ENCODE measurements at places on chromosomes 2 and 18.
A peak's percentile ranks its signal among the peaks of the same experiment; 100 is the strongest.

GRCh38 chr2:127953849-127954248 is 68.1 kb upstream of the AMMECR1L start:
- DNase-seq, result no peak

- no peak for DNase-seq
Measured at GRCh38 chr2:168003876-168004275, 243.5 kb downstream of the STK39 start.

- DNase-seq, result no peak
Measured at GRCh38 chr18:37529863-37530262, 35.7 kb downstream of the CELF4 start.

DNA sequence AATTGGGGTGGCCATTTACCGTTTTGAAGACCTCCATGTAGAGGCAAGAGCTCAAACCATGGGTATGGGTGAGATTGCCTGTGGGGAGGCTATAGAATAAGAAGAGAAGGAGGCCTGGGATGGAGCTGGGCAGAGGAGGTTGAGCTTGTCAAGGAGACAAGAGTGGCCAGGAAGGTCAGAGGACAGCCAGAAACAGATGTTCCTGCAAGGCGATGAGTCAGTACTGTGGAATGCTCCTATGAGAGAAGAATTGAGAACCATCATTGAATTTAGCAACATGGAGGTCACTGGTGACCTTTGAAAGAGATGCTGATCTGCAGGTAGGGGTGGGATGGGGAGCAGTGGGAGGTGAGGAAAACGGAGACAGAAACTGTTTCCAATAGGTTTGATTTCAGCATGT is 3.5 kb downstream of the ACSL3 start:
- DNase-seq, result peak; percentile 21

DNA sequence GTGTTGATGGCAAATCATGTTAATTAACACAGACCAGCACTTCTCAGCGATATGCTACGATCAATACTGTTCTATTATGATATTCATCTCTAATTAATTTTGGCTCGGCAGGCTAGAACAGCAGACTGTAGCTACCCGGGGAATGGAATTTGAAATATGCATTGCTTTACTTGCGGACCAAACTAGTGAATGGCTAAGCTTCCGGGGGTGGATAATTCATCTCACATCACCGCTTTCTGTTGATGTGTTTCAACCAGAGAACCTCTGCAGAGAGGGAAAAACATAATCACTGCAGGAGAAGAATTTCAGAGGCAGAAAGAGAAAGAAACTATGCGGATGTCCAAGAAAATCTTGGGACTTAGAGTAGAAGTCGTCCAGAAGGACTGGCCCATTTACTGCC is 490.9 kb downstream of the STK39 start:
- no peak for DNase-seq

- DNase-seq, result peak; percentile 59
Measured at GRCh38 chr18:58223717-58224424, 179.8 kb downstream of the NEDD4L start.

DNA sequence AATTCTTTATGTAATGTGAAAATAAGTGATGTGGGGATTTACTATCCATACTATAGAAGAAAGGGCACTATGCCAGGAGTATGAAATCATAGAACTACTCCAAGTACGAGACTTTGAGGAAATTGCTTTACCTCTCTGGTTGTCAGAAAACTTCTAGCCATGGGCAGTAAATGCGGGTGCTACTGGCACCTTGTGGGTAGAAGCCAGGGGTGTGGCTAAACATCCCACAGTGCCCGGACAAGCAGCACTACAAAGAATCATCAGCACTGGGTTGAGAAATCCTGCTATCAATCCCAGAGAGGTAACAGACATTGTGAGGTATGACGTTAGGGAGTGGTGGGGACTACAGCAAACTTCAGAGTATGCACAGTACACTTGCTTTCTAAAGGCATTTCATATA is 453.5 kb upstream of the TNP1 start:
- DNase-seq, result no peak

GRCh38 chr18:4400911-4401310 is 54.2 kb downstream of the DLGAP1 start:
- no peak for DNase-seq

GRCh38 chr18:8366656-8367055 is 242.6 kb upstream of the RAB12 start:
- no peak for DNase-seq

DNA sequence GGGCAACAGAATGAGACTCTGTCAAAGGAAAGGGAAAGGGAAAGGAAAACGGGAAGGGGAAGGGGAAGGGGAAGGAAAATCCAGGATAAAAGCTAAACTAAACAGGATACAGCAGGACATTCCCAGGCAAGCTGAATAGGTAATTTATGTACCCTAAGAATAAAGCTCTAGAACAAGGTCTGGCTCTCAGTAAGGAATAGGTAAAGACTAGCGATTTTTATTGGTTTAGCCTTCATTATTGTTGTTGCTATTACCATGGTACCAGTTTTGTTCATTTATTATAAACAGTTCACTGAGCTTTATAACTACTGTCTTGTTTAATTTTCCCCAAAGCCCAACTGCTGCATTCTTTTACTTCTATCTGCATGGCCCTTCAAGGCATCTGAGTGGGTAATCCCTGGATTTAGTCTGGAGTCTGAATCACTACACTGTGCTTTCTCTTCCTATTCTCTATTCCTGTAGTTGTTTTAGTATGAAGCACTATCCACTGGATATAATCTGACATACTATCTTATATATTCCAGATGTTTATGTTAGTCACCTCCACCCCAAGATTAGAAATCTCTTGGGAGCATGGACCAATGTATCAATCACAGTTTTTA is 127.1 kb upstream of the TANK start:
- no peak for DNase-seq

- DNase-seq, result no peak
Measured at GRCh38 chr2:26576565-26577441, 64.4 kb downstream of the CIB4 start.

DNA sequence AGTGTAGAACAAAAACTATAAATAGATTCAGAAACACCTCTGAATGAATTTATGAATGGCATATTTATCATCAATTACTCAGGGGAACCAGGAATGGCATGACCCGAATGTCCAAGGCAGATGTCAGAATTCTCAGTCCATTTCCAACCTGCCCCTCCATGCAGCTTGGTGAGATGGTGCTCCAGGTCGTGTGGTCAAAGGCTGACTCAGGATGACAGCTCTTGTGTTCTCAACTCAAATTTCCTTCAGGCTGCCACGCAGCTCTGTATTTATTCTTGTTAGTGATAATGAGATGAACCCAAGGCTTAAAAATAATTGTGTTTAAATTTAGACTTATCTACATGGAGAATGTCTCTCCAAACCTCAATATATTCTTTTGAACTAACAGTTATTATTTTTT is 146.9 kb downstream of the METTL4 start:
- no peak for DNase-seq

GRCh38 chr2:9663008-9663879 is 32.4 kb upstream of the YWHAQ start:
- DNase-seq, result no peak

GRCh38 chr2:235582081-235582686 is 88.3 kb downstream of the AGAP1 start:
- DNase-seq, result no peak

DNA sequence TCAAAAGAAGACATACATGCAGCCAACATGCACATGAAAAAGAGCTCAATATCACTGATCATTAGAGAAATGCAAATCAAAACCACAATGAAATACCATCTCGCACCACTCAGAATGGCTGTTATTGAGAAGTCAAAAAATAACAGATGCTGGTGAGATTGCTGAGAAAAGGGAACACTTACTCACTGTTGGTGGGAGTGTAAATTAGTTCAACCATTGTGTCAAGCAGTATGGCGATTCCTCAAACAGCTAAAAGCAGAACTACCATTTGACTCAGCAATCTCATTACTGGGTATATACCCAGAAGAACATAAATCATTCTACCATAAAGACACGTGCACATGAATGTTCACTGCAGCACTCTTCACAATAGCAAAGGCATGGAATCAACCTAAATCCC is 95.5 kb upstream of the XIRP2 start:
- no peak for DNase-seq

DNA sequence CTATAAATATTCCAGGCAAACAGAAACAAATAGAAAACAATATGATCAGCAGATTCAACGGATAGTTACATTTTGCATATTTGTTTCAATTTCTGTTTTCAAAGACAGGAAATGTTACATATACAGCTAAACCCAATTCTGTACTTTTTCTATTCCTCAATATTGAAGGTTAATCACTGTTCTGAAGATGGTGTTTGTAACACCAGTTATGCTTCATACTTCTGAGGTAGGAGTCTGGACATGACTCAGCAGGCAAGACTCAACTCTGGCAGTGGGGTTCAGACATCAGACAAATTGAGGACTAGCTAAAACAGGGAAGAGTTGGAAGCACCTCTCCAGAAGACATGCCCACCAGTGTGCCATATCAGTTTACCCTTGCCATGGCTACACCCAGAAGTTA is 16.6 kb downstream of the SERPINB13 start:
- DNase-seq, result no peak

DNA sequence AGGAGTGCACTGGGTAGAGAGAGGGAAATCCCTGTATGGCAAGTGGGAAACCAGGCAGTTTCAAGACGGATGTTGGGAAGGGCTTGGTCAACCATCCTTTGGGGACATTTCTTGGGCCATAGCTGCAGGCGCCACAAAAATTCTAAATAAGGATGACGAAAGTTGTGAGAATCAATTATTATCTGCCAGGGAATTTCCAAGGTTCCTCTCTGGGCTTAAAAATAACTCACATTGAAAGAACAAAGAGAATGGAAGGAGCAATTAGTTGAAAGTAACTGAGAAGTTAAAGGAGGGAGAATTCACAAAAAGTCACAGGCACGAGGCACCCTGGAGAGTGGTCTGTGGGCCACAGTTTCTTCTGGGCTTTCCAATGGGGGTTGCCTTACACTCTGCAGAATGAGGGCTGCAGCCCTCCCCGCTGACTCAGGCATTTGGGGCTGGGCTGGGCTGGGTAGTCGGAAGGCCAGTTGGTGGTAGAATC is 195.7 kb downstream of the SMAD7 start:
- no peak for DNase-seq

- DNase-seq, result peak; percentile 7
Measured at GRCh38 chr2:133561045-133561852, 7.0 kb downstream of the NCKAP5 start.

All from erythroblast (primary cell).